ENCODE measurements at places on chromosomes 5 and 9. TPM values are rescaled to one million over a fixed set of nuclear protein-coding genes. Genes with fewer than 3 reads are reported as not detected.

ABLIM3 gene
- not detected for total RNA-seq

DNA sequence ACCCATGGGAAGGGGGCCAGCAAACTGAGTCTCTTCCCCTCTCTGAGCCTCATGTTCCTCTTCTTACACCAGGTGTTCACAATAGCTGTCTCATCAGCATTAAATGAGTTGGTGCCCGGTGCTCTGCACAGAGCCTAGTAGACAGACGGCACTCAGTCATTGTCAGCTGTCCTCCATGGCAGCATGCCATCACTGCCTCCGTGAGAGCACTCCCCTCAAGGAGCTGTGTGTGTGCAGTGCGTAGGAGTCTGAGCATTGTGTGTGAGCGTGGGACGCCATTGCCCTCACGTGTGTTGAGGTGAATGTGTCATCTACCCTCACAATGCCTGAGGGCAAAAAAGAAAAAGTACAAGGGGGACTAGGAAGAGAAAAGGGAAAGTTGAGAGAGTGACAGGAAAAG is 536.5 kb downstream of the CDK5RAP2 start:
- no peak for DNase-seq
- H3K27me3 ChIP-seq: no peaks in the 10 kb centered on the region
- no peak overlapping the region for H3K27ac ChIP-seq
- H3K36me3 ChIP-seq: no peaks in the 10 kb centered on the region

GRCh38 chr5:170419643-170420042 is 30.5 kb upstream of the KCNMB1 start:
- no peak overlapping the region for H3K4me3 ChIP-seq
- peaks cover 29% of the 10 kb centered on the region for H3K27me3 ChIP-seq
- H3K27ac ChIP-seq: no peak overlapping the region
- H3K36me3 ChIP-seq: no peaks in the 10 kb centered on the region
- no peak for DNase-seq

DNA sequence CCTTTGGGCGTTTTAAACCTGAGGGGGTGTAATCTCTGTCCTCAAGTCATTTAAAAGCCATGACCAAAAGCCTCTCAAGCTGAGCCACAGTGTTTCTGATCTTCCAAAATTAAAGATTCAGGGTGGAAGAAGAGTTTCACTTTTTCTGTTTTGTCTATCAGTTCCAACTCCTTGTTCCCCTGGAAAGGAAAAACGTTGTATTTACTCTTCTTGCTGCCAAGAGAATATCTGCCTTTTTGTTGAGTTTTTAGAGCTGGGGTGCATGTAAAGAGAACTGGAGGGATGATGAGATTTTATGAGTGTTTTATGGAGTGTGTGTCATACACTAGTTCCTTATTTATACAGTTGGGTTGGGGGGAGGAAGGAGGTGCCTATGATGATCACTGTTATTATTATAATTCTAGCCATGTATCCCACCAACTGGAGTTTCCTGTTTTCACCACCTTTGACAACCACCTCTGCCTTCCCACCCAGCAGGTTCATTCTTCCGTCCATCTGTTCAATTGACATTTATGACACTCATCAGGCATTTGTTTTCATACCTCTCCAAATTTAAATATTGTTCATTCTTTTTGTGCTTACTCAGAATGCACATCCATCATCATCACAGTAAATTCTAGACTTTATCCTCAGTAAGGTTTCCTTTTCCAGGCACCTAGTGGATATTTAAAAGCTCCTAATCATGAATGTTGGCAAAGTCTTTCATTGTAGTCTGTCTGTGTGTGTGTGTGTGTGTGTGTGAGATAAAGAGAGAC is 97.9 kb upstream of the MPDZ start:
- no peak for DNase-seq
- H3K4me1 ChIP-seq: no peaks in the 10 kb centered on the region
- no peak overlapping the region for H3K27ac ChIP-seq
- no peaks in the 10 kb centered on the region for H3K36me3 ChIP-seq
- no peak overlapping the region for H3K4me3 ChIP-seq

DNA sequence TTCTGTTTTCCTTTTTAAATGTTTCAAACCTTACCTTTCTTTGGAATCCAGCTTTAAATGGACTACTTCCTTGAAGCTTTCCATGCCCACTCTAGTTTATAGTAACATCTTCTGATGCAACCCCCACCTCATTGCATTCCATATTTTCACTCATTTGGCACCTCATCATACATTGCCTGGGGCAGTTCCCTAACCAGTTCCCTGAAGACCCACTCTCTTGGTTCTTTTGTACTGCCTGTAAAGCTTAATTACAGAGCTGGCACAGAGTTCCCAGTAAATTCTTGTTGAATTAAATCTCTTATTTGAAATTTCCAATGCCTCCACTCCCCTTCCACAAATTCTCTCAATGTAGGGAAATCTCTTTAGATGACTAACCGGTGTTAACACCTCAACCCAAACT is 257.2 kb downstream of the ARRDC3 start:
- no peaks in the 10 kb centered on the region for H3K36me3 ChIP-seq
- no peak overlapping the region for H3K4me3 ChIP-seq
- no peak for DNase-seq
- H3K4me1 ChIP-seq: no peaks in the 10 kb centered on the region
- H3K27me3 ChIP-seq: peaks cover 8% of the 10 kb centered on the region
- H3K27ac ChIP-seq: no peak overlapping the region
